ENCODE measurements at places on chromosomes 7 and 10. TPM values are rescaled to one million over a fixed set of nuclear protein-coding genes. Genes with fewer than 3 reads are reported as not detected.

The TLX1 gene
- not detected for total RNA-seq

The ICA1 gene
- 103 TPM for total RNA-seq

The ZNF736 gene
- total RNA-seq: 36.6 TPM

The CRYGN gene
- total RNA-seq: 0.59 TPM

The SEMA3C gene
- total RNA-seq: 26.8 TPM

The HOXA1 gene
- not detected for total RNA-seq

The BBS9 gene
- 48.2 TPM for total RNA-seq

The CARD11 gene
- total RNA-seq: 3.3 TPM

The HNRNPF gene
- 49.6 TPM for total RNA-seq

Measured in dorsolateral prefrontal cortex (tissue), 122 donors.